ENCODE measurements at places on chromosomes 5 and 9.

DNA sequence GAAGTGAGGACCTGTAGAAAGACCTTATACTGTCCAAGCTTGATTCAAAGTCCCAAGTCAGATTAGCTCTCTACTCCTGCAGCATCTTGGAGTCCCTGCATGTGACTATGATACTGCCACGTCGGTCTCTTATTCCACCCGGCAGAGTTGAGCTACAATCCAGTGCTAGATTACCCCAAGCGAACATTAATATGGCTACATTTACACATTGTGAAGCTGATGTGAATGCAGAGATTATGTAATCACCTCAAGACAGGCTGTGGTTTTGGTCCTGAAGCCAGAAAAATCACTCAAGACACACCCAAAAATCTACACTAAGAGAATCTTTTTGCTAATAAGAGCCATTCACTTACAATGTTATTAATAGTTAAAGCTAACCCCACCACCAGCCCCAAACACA lies 116.7 kb downstream of the GNA14 start:
- H3K4me1 ChIP-seq: no peaks in the 10 kb centered on the region
- no peak overlapping the region for H3K27ac ChIP-seq
- no peaks in the 10 kb centered on the region for H3K27me3 ChIP-seq
- no peaks in the 10 kb centered on the region for H3K36me3 ChIP-seq
- H3K4me3 ChIP-seq: no peak overlapping the region

DNA sequence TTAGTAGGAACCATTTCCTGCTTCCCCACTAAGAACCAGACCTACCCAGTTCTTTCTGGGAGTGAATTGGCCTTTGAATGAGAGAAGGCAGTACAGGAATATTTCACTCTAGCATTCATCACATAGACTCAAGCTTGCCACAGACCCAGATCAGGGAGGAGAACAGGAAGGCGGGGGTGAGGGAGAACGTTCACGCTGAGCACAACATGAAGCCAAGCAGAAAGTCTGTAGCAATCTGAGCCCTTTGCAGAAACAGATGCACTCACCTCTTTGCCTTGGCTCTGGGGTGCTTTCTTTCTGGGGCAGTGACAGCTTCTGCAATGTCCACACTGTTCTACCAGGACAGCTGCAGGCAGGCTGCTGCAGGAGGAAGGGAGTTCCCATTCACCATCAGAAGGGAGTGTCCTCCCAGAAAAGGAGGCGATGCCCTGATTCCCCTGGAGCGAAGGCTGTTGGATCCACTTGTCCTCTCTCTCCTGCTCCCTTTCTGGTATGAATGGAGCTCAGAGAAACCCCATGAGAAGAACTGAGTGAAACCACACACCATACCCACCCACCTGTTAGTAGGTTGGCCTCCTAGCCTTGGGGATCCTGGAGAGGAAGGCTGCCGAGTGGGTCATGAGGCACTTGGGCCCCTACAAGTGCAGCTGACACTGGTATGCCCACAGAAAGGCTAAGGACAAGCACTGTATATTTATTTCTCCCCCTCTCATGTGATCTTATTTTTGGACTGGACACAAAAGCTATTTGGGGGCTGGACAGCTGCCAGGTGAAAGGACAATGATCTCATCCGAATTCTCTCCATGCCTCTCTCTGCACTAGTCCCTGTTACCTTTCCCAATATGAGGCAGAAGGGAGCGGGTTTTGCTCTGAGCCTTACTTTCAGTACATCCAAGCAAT lies 11.7 kb upstream of the FGF1 start:
- peaks cover 14% of the 10 kb centered on the region for H3K4me1 ChIP-seq
- H3K36me3 ChIP-seq: no peaks in the 10 kb centered on the region
- H3K27me3 ChIP-seq: no peaks in the 10 kb centered on the region
- peak; percentile 41 for DNase-seq
- H3K27ac ChIP-seq: no peak overlapping the region

- H3K4me1 ChIP-seq: no peaks in the 10 kb centered on the region
- H3K27ac ChIP-seq: no peak overlapping the region
- no peak for DNase-seq
- H3K36me3 ChIP-seq: no peaks in the 10 kb centered on the region
- H3K27me3 ChIP-seq: no peaks in the 10 kb centered on the region
These were observed 163.6 kb downstream of the ENC1 start for GRCh38 chr5:74476819-74477453.

DNA sequence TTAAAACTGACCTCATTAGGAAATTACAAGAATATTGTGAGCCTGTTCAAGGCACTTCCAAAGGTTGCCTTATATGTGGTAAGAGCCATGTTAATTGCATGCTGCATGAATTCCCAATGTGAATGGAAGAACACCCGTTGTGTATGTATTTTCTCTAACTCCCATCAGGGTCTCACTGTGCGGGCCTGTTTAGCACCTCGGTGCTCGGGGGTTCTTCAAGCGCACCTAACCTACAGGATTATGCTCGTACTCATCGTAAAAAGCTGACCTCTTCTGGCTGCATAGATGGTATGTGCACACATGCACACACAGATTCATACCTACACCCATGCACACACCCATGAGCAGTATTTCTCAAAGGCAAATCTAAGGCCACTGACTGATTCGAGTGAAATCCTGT lies 66.1 kb downstream of the PPIP5K2 start:
- H3K36me3 ChIP-seq: peaks cover 5% of the 10 kb centered on the region
- H3K27ac ChIP-seq: no peak overlapping the region
- no peaks in the 10 kb centered on the region for H3K27me3 ChIP-seq
- H3K4me3 ChIP-seq: no peak overlapping the region
- H3K4me1 ChIP-seq: no peaks in the 10 kb centered on the region

GRCh38 chr9:93669116-93669957 lies 93.0 kb downstream of the PHF2 start:
- H3K27me3 ChIP-seq: no peaks in the 10 kb centered on the region
- H3K36me3 ChIP-seq: peaks cover 17% of the 10 kb centered on the region
- H3K4me3 ChIP-seq: no peak overlapping the region
- no peak overlapping the region for H3K27ac ChIP-seq
- peak; percentile 24 for DNase-seq

DNA sequence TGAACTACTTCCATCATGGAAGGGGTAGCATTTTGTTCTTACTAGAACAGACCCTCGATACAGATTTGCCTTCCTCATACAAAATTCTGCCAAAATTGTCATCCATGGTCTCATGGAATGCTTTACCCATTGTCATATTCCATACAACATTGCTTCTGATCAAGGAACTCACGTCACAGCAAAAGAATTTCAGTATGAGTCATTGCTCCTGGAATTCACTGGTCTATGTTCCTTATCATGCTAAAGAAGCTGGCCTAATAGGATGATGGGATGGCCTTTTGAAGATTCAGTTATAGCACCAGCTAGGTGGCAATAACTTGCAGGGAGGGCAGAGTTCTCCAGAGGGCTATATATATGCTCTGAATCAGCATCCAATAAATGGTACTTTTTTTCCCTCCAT lies 18.2 kb upstream of the FNIP1 start:
- no peaks in the 10 kb centered on the region for H3K27me3 ChIP-seq
- H3K4me3 ChIP-seq: no peak overlapping the region
- H3K27ac ChIP-seq: peak overlapping the region; percentile 11
- H3K36me3 ChIP-seq: no peaks in the 10 kb centered on the region
- DNase-seq: peak; percentile 75

GRCh38 chr9:136975644-136976043 lies 1.7 kb upstream of the PTGDS start:
- no peaks in the 10 kb centered on the region for H3K36me3 ChIP-seq
- H3K27ac ChIP-seq: no peak overlapping the region

GRCh38 chr9:121566481-121567465 lies 67.1 kb upstream of the GGTA1 start:
- H3K27ac ChIP-seq: no peak overlapping the region
- H3K27me3 ChIP-seq: peaks cover 28% of the 10 kb centered on the region
- no peak overlapping the region for H3K4me3 ChIP-seq

- no peak for DNase-seq
- H3K27me3 ChIP-seq: no peaks in the 10 kb centered on the region
- no peaks in the 10 kb centered on the region for H3K4me1 ChIP-seq
- no peak overlapping the region for H3K27ac ChIP-seq
These were observed 21.0 kb upstream of the C9orf40 start for GRCh38 chr9:74973714-74974113.

DNA sequence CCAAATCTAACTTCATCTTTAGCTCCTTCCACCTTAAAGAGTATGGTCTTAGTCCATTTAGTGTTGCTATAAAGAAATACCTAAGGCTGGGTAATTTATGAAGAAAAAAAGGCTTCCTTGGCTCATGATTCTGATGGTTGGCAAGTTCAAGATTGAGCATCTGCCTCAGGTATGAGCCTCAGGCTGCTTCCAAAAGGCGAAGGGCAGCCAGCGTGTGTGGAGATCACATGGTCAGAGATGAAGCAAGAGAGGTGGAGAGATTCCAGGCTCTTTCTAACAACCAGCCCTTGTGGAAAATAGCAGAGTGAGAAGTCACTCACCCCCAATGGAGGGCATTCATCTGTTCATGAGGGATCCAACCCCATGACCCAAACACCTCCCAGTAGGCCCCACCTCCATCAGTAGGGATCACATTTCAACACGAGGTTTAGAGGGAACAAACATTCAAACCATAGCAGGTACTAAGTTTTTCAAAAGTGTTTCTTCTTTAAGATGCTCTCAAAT lies 225.9 kb downstream of the SGCD start:
- H3K4me1 ChIP-seq: no peaks in the 10 kb centered on the region
- H3K4me3 ChIP-seq: no peak overlapping the region
- H3K27me3 ChIP-seq: no peaks in the 10 kb centered on the region
- DNase-seq: no peak

- H3K27ac ChIP-seq: no peak overlapping the region
- DNase-seq: peak; percentile 16
- no peak overlapping the region for H3K4me3 ChIP-seq
- H3K4me1 ChIP-seq: peaks cover 4% of the 10 kb centered on the region
- no peaks in the 10 kb centered on the region for H3K27me3 ChIP-seq
- H3K36me3 ChIP-seq: no peaks in the 10 kb centered on the region
These were observed 56.4 kb upstream of the TMC1 start for GRCh38 chr9:72464857-72465592.
